ENCODE measurements at places on chromosomes 11 and 22.
A peak's percentile ranks its signal among the peaks of the same experiment; 100 is the strongest.

- no peak for DNase-seq
These were observed 215.1 kb upstream of the BLID start for GRCh38 chr11:122331079-122331478.

- DNase-seq = no peak
These were observed 92.7 kb upstream of the TBCEL start for GRCh38 chr11:120931057-120931779.

GRCh38 chr11:47285969-47286770, 16.2 kb downstream of the MADD start:
- DNase-seq = no peak

GRCh38 chr22:17260950-17261349, 41.7 kb upstream of the ADA2 start:
- no peak for DNase-seq

DNA sequence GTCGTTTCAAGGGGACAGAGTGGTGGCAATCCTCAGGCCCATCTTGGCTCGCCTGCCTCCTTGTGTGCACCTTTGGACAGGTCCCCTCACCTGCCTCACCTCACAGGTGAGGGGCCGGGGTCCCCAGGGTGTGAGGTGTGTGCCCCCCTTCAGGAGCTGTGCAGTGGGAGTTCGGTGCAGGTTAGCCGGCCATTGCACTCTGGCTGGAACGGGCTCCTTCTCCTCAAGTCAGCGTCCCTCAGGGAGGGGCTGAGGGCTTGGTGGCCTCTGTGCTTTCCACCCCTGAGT, 269.1 kb downstream of the TBC1D22A start:
- no peak for DNase-seq

GRCh38 chr11:120186774-120187591, 23.8 kb upstream of the OAF start:
- no peak for DNase-seq

GRCh38 chr11:125272821-125273220, 108.3 kb downstream of the PKNOX2 start:
- no peak for DNase-seq

DNA sequence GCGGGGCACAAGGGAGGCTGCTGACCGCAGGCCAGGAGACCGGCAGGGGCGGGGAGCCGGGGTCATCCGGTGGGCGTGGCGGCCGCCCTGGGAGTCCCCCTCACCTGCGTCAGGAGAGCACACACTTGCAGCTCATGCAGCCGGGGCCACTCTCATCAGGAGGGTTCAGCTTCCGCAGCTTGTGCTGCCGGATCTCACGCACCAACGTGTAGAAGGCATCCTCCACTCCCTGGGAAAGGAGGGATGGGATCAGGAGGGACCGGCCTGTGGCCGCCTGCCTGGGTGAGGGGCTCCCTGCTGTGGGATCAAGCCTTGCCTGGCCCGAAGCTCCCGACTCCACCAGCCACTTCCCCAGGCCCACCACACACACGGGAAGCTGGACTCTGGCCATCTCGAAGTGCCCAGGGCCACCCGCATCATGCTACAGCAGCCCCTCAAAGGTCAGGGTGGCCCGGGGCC, 2.8 kb downstream of the HRAS start:
- no peak for DNase-seq

GRCh38 chr11:24489477-24489876, 7.4 kb upstream of the LUZP2 start:
- no peak for DNase-seq

- no peak for DNase-seq
These were observed 76.3 kb upstream of the DDI1 start for GRCh38 chr11:103960108-103960507.

DNA sequence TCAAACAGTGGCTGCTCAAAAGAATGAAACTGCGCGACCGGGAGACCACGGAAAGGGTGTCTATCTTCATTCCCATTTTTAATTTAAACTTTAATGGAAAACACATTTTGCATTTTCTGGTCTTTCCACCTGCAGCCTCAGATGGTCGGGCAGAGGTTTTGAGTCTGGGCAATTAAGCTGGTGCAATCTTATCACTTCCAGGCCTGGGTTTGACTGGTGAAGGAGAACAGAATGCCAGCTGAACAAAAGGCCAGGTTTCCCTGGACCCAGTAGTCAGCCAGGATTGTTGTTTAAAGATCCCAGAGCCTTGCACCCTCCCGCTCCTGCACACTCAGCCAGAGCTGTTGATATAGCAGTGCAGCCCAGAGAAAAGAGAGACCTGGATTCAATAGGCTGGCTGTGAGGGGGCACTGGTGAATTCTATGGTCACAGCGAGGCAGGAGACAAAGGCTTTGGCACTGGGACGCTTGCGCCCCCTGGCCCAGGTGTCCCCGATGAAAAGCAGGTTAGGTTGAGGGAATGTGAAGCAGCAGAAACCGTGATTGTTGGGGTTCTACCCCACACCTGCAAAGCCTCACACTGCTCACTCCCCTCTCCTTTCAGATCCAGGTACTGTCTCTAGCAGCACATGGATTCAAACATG, 83.6 kb downstream of the FLI1 start:
- no peak for DNase-seq

DNA sequence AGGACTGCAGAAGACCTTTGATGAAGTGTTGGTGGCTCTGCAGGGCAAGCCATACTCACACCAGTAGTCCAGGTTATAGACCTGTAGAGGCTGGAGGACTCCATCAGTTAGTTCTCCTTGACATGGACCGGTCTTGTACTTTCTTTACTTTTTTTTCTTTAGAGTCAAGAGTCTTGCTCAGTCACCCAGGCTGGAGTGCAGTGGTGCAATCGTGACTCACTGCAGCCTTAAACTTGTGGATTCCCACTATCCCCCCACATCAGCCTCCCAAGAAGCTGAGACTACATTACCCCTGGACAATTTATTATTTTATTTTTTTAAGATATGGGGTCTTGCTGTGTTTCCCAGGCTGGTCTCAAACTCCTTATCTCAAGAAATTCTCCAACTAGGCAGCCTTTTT, 49.6 kb upstream of the E2F8 start:
- DNase-seq = no peak

DNA sequence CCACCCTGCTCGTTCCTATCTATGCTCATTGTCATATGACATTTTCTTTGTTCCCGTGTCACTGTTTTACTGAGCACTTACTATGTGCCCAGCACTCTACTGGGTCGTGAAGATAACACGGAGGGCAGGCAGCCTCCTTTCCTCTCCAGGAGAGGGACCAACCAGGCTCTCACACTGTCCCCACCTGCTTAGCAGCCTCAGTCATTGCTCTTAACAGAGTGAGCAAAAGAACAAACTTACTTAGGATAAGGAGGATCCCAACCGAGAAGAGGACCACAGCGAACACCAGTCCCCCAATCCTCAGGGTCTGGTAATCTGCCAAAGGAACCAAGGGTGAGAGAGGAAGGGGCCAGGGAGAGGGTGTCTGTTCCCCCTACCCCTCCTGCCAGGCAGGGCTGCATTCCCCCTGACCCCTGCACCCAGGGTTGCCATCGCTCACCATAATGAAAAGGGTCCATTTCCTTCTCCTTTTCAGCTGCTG, 17.0 kb upstream of the FXYD2 start:
- no peak for DNase-seq

DNA sequence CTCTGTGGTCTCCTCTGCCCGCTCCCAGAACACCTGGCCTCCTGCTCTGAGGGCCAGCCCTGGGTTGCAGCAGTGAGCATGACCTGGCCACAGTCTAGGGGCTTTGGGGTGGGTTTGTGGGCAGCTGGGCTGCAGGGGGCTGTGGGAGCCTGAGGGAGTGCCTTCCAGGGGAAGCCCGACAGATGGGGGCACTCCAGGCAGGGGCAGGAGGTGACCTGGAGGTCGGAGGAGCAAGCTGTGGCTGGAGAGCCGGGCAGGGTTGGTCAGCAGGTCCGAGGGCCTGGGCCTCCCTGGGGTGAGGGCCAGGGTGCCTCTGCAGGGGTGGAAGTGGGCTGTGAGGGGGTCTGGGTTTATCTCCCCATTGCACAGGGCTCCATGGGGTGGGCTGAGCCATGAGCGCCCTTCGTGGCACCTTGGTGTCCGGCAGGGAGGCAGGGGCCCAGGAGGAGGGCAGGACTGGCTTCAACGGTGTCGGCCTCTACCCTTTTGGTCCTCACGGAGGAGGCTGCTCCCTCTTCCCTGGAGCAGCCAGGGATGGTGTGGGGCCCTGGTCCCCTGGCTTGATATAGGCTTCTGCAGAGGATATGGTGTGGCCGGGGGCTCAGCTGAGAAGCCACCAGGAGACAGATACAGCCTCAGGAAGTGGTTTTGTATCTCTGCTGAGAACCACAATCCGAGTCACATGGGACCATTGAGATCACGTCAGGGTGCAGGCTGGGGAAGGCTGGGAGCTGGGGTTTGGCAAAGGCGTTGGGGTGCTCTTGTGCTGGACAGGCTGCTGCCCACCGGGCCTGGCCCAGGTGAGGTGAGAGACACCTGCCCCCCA, 22.3 kb downstream of the KCNQ1 start:
- no peak for DNase-seq

- DNase-seq = no peak
These were observed 350.6 kb upstream of the RAG2 start for GRCh38 chr11:36948460-36949127.

- DNase-seq = peak; percentile 68
These were observed 1.8 kb upstream of the MARK2 start for GRCh38 chr11:63837027-63837688.

GRCh38 chr11:63761188-63761587, 7.4 kb downstream of the ZFTA start:
- DNase-seq = no peak

DNA sequence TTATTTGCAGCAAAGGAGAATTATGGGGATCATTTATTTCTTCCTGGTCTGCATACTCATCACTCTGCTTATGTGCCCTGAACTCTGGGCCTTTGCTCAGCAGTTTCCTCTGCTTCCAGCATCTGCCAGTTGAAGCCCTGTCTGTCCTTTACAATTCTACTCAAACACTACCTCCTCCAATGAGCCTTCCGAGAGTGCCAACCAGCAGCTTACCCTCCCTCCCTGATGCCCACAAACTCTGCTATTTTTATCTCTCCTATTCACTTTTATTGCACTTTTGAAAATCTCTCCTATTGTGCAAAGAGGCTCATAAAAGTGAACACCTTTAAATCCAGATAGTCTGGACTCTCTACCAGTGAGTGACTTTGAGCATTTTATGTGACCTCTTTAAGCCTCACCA, 3.6 kb upstream of the ME3 start:
- no peak for DNase-seq

DNA sequence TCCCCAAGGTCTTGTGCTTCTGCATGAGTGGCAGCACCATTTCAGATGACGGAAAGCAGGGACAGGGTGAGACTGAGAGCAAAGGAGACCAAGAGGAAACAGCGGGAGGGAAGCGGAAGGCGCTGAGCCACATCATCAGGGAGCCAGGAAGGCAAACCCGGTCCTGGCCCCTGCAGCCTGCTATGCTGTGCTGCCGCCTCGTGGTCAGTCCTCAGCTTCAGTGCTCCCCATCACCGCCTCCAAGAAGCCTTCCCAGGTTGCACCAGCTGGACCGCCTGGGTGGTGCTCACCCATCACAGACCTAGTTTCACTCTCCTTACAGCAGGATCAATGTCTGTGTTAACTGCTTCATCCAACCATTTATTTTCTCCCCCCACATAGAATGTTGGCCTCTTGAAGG, 73.0 kb upstream of the PHF21B start:
- DNase-seq = no peak

GRCh38 chr11:30873924-30874610, 287.9 kb upstream of the MPPED2 start:
- no peak for DNase-seq

GRCh38 chr22:16958475-16958874, 49.5 kb downstream of the GAB4 start:
- no peak for DNase-seq

DNA sequence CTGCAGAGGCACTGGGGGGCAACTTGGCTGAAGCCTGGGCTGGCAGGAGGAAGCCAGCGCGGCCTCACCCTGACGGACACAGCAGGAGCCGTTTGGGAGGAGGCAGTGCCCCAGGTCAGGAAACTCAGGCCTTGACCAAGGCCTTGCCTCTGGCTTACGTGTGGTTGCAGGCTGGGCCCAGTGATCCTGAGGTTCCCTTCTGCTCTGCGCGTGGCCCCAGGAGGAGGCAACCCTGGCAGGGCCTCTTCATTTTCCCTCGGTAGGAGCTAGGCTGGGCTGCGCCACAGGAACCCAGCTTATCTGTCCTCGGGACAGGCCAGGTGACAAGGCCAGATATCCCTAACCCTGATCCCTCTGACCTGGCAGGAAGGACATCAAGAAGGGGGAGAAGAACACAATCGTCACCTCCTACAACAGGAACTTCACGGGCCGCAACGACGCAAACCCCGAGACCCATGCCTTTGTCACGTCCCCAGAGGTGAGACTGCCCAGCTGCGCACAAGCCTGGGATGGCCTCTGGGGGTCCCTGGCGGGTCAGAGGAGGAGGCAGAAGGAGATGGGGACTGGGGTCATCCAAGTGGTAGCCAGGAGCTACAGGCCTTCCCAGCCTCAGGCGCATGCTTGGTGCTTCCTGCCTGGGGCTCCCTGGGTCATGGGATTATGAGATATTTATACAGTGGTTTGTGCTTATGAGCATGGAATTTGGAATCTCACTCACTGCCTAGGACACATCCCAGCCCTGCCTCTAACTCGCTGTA, 20.6 kb downstream of the POLR3H start:
- no peak for DNase-seq

- no peak for DNase-seq
These were observed 31.1 kb upstream of the DDI1 start for GRCh38 chr11:104005234-104005855.

DNA sequence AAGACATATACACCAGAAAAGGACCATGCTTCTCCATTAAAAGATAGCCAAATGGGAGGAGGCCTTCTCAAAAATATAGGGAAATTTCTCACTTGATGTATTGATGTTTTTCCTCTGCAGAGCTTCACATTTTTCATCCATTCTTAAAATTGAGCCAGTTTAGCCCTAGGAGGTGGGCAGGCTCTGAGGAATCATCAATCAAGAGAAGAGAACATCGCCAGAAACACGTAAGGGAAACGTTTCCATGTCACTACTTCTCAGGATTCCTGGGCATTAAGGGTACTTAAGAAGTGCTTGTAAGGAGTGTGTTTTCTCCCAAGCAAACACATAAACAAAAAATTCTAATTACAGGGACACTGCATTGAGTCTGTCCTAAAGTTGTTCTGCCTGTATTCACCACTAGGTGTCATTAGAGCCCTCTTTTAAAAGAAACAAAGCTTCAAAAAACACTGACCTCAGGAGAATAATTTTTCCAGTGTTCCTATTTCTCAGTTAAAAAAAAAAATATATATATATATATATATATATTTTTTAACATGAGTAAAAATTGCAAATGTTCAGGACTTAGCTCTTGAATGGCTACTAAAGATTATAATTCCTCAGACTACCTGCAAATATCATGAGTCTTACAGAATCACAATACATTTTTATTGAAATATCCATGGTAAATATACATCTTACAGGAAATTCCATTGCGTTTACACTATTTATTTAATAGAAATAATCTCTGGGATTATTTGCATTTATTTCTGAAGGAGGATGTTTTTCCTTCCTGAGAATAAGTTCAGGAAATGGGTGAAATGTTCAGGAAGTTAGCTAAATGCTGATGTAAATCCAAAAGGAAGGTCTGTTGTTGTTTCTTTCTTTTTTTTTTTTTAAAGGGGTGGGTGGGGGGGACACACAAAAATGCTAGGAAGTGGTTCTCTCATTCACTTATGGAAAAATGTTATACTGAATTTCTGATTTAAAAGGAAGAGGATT, 16.0 kb downstream of the FZD4 start:
- DNase-seq = no peak

All from hippocampal formation (tissue), 2 donors.